T-helper 1 cell (primary cell): ENCODE measurements at places on chromosomes 6 and 20.

DNA sequence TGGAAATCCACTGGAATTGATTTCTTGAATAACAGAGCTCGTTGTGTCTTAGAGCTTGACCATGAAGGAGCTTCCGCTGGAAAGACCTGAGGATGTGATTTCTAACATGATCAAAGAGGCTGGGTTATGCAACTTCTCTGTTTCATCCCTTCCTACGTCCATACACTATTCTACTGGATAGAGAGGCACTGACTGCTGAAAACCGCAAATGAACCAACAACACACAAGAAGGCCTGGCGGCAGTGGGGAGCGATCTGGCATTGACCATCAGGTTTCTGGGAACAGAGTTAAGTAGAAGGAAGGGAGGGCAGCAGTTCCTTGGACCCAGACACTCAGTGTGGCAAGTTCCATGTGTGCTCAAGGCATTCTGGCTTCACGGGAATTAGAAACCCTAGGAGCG is 13.3 kb downstream of the LRRN4 start:
- no peak for DNase-seq

DNA sequence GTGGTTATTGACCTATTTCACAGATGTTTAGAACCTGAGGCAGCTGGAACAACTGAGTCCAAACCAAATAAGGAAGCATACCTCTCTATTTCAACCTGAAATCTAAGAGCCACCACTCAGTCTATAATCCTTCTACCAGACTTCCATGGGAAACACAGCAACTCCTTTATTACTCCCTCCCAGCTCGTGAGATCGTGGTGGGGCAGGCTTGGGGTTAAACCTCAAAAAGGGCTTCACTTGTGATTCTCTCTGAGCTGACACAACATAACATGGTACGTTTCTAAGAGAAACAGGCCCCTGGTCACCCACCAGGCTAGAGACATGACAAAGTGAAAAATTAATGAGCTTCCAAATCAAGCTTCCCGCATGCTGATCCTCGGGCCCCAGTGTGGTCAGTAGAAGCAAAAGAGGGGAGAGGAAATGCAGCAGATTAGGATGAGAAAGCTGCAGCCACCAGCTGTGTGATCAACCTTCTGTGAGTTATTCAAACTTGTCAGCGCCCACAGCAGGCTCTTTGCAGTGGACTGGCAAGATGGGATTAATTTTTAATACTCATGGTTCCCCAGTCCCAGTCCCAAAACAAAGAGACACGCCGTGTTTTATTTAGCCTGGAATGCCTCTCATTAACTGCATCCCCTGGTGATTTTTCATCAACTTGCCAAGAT is 9.3 kb downstream of the PKHD1 start:
- no peak for DNase-seq

GRCh38 chr20:2799271-2799670 is 1.2 kb downstream of the CPXM1 start:
- DNase-seq = no peak

DNA sequence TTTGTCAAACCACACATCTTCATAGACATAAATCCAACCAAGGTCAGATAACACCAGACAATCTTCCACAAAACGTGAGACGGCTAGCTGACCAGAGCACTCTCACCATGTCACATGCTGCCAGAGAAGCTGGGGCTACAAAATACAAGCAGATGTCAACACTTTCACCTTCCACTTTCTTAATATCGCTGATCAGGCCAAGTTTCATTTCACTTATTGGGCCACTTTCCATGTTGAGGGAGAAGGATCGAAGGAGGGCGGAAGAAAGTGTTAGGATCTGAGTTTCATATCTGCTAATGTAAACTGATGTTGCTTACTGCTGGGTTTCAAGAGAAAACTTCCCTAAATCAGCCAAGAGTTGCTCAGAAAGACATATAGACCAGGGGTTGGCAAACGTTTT is 177.0 kb upstream of the PRDM1 start:
- DNase-seq = no peak

DNA sequence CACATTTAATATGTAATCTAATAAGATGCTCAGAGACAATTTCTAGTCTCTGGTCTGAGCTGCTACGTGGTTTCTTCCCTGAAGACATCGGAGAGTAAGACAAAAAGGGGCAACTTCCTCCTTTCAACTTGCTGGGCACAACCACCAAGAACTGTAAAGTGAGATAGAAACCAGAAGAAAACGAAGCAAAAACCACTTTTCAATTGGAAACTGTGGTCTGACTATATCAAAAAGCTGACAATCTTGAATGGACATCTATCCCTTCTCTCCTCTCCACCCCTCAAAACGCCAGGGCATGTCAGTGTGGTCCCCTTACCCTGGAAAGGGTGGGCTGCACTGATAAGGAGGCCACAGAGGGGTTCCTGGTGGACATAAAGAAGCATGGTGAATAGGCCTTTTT is 269.1 kb downstream of the CD83 start:
- no peak for DNase-seq

- no peak for DNase-seq
Measured at GRCh38 chr6:133889557-133890403, 867 bp downstream of the TCF21 start.

DNA sequence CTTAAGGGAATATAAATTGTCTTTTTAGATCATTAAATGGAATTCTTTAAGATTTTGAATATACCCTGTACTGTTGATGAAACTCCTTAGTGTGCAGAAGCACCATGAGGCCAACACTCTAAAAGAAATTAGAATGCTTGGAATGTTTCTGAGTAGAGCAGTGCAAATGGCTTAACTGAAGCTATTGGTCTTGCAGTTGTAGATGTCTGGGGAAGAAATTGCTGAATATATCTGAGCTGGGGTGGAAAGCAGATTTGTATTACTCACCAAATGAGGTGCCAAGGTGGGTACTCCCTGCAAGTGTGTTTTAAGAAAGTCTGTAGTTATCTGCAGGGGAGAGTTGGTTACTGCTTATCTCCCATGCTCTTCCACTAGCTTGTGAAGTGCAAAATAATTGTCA is 119.0 kb downstream of the ADGRG6 start:
- DNase-seq = no peak

- no peak for DNase-seq
Measured at GRCh38 chr6:14121936-14122344, 4.4 kb downstream of the CD83 start.
